ENCODE measurements at places on chromosomes 6 and 20.
A peak's percentile ranks its signal among the peaks of the same experiment; 100 is the strongest.

DNA sequence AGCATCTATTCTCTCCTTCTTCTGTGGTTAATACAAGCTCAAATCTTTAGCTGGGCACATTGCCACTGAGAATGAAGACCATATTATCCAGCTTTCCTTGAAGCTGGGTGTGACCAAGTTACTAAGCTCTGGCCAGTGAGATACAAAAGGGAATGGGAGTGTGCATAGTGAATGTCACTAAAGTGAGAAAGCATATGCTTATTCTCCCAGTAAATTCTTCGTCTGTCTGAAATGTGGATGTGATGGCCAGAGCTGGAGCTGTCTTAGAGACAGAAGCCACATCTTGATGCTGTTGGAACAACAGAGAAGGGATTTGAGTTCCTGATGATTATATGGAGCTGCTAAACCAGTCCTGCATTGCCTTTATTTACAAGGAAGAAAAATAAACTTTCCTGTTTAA, 60.1 kb downstream of the SESN1 start:
- no peak for DNase-seq

DNA sequence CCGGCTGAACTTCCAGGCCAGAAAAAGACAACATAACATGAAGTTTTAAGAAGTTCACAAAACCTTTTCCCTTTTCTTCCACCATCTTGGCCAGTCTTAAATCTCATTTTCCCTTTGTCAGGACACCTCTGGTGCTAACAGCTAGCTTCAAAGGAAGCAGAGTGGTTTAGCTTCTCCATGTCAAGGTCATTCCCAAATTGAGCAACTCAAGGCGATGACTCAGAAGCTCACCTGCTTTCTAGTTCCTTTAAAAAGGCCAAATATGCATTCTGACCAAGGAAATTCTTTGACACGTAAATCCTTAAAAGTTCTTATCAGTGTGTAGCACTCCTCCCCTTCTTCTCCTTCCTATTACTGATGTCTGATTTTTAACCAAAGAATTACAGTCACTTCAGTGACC, 69.6 kb upstream of the VGLL2 start:
- DNase-seq, result no peak

- no peak for DNase-seq
Measured at GRCh38 chr6:101689156-101689555, 295.6 kb downstream of the GRIK2 start.

- DNase-seq, result no peak
Measured at GRCh38 chr6:8914700-8915099, 479.4 kb upstream of the SLC35B3 start.

- no peak for DNase-seq
Measured at GRCh38 chr6:11802886-11803590, 24.4 kb upstream of the ADTRP start.

DNA sequence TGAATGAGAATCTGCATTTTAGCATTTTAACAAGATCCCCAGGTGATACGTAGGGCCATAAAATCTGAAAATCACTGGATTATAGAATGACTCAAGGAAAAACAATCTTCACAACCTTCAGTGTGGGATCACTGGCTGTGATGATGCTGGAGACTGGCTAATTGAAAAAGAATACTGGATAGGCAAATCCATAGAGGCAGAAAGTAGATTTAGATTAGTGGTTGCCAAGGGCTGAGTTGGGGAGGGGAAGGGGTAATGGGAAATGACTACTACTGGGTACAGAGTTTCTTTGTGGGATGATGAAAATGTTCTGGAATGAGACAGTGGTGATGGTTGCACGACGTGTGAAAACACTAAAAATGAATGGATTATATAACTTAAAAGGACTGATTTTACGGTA, 84.1 kb downstream of the CDK19 start:
- DNase-seq, result peak; percentile 37

- DNase-seq, result no peak
Measured at GRCh38 chr6:118903138-118903537, 9.2 kb downstream of the ASF1A start.

GRCh38 chr20:47204008-47204849, 152.3 kb downstream of the ZMYND8 start:
- no peak for DNase-seq

GRCh38 chr6:4323322-4323721, 187.9 kb upstream of the ECI2 start:
- DNase-seq, result no peak

- DNase-seq, result no peak
Measured at GRCh38 chr6:20574355-20574754, 40.1 kb downstream of the CDKAL1 start.

DNA sequence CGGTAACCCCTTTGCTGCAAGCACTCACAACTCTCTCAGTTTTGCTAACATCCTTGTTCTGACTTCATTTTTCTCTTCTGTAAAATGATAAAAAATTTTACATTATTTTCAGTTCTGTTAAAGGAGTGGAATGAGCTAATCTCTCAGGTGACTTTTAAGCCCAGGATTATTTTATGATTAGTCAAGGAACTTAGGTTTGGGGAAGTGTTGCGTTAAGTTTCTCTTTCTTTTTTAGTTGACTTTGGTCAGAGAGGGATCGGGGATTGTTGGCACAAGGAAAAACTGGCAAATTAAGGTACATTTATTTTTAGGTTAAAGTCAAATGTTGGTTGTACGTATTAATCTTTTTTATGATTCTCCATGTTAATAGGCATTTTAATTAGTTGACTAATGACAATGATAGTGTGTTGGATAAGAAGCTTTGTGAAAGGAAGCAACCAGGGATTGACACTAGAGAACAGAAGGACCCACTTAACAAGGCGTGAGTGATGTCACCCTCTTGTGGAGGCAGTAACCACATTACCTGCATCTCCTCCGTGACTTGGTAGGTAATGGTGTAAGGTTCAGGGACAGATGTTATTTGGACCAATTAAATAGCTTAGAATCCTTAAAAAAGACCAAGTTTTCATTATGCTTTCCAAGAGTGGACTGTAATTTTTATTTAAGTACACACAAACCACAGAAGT, 31.6 kb downstream of the CD83 start:
- no peak for DNase-seq

- DNase-seq, result no peak
Measured at GRCh38 chr20:57159193-57159851, 107.1 kb downstream of the BMP7 start.

DNA sequence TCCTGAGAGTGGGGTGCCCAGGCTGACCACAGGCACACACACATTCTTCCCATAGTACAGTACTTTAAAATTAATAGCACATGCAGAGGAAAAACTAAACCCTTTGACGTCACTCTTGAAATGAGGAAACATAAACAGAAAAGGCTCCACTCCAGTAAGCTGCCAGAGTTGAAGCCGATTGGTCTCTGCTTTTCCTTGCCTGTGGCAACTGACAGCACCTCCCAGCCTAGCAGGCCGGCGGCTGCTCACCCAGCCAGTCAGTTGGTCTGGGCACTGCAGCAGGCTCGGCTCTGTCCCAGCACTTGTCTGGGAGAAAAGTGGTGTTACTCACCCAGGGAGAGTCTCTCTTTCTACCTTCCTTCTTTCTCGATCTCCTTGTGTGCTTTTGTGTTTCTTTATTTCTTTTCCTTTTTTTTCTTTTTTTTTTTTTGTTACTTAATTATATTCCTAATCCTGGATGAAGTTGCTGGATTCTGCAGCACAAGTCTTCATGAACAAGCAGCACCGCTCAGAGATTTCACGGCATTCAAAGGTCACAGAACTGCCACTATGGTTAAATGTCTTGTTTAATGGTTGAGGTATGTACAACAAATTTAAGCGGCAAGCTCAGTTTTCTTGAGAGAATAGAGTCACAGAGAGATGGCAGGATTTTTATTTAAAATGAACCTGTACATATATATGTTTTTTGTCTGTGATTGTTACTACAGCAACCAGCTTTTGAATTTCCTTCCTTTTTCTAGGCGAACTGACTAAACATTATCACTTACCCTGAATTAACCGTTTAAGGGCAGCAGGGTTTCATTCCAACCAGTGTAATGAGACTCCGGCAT, at the start of gene PDE7B:
PDE7B (plus strand) TSS at position 260 of the 830 bp plus-strand sequence.
- peak; percentile 99 for DNase-seq

DNA sequence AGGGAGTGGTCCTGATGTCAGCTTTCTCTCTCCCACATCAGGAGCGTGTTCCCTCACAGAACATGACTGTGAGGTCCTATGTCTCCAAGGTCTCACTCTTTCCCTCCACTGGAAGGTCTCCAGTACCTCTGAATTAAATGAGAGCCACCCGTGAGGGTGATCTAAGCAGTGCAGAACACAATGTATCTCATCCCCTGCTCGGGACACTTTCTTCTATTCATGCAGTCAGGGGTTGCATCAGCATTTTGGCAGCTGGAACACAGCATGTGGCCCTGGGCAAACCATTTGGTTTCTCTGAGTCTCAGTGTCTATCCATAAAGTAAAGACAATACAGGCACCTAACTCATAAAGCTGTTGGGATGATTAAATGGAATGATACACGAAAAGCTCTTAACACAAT, 34.2 kb downstream of the MAFB start:
- no peak for DNase-seq

GRCh38 chr6:1015825-1016224, 296.1 kb upstream of the FOXQ1 start:
- DNase-seq, result peak; percentile 54

- DNase-seq, result no peak
Measured at GRCh38 chr6:68741501-68742386, 106.7 kb downstream of the ADGRB3 start.

DNA sequence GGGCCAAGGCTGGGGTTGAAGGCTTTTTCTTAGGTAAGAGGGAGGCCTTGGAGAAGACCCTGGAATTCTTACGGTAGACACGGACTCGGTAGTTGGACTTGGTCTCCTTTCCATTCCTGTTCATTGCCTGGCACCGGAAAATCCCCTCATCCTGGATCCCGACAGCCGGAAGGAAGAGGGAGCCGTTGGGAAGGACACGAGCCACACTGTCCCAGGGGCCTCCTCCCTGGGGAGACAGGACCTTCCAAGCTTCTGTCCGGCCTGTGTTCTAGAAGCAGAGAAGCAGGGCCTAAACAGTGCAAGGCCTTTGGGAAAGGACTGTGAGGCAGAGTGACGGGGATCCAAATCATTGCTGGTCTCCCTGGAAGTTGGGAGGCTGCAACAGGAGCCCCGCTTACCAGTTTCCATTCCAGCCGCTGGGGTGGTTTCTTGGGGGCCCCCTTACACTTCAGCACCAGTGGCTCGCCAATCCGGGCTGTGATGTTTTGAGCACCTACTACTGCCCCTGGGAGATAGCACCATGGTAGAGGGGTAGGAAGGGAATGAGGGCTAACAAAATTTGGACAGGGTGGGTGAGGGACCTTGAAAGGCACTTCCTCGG, 470 bp downstream of the AGER start:
- DNase-seq, result no peak

- no peak for DNase-seq
Measured at GRCh38 chr6:158028421-158028820, 46.8 kb downstream of the SYNJ2 start.

DNA sequence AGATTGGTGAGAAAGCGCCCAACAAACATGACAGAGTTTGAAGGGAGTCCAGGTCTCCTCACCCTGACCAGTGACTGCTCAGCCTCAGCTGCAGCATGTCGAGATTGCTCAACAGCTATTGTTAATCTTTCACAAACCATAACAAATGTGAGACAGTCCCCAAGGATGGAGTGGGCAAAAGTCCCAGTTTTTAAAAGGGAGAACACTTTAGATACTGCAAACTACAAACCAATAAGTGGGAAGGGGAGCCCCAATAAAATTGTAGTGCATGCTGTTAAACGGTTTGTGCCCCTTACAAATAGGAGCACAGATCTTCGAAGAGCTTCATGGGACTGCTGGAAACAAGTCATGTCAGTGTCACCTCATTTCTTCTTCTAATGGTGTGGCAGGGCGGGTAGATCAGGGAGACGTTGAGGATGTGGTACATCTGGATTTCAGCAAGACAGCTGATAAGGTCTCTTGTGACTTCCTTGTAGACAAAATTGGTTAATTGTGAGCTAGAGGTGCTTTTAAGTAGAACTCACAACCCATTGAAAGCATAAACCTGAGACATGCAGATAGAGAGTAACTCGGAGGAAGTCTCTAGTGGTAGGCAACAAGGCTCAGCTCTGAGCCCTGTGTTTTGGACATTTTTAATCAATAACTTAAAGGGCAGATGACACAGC, 134.0 kb upstream of the ARMC2 start:
- DNase-seq, result no peak

DNA sequence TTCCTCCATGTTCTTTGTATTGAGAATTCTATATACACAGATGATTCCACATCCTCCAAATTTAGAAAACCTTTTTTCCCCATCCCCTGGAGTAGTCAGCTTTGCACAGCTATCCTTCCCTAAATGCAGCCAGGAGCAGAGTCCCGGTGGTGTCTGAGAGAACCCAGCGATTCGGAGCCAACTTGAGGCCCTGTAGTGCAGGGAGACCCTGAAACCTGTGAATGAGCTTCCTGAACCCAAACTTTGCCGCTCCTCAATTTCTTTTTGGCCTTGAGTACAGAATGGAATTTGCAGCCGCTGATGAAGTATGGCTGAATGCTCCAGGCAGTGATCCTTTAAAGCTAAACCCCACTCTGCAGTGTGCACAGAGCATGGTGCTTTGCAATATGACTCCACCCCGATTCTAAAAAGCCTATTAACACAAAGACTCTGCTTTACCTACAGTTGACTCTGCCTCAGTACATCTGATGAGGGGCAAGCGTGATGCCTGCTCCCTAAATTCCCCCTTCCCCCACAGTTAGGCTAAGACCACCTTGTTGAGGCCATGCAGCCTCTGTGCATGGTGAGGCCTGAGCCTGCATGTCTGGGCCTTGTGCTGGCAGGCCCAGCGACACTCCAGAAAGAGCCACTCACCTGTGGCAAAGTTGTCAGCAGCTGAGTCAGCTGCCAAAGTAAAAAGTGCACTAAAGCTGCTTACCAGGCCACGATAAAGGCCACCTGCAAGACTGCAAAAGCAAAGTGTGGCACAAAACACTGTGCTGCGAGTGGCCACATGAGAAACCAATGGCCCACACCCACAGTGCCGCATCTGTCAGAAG, 82.1 kb downstream of the PLEKHG1 start:
- no peak for DNase-seq

DNA sequence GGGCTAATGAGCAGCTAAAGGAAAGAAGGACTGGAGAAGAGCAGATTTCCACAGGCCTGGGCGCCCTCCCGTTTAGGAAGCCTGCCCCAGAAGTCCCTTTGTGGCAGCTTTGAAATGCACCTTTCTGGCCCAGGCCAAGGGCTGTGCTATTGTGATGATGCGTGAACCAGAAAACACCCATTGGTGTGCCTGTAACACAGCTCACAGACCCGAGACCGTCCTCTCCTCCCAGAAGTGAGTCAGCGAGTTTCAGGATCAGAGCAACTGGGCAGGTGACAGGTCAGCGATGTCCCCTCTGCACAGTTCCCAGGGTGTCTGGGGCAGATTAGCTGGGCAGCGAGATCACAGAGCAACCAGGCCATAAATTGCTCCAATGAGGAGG, 71.9 kb upstream of the SULF2 start:
- DNase-seq, result peak; percentile 16

GRCh38 chr20:61046721-61047351, 205.2 kb upstream of the CDH4 start:
- DNase-seq, result no peak

GRCh38 chr20:1509237-1509636, 18.0 kb upstream of the SIRPB2 start:
- DNase-seq, result no peak

Data from retinal pigment epithelial cell (primary cell).